ENCODE measurements at places on chromosomes 1 and 21.

DNA sequence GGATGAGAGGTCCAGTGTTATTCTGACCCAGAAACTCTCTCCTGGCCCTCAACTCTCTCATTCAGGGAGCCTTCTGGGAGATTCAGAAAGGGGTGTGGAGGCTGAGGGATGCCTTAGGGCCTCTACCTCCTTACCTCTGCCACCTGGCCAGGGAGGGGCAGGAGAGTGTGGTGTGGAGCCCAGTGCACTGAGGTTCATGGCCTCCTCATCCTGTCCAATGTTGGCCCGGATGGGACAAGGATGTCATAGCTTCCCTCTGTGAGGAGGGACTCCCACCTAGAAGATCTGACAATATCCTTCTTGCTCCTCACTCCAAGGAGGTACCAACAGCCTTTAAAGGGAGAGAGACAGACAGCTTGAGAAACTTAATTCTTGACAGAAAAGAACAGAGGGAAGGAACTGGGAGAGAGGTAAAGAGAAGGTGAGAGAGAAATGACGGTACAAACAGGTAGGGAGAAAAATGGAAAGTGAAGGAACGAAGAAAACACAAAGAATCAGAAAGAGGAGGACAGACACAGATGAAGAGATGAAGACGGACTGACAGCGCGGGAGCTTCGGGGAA is 779 bp downstream of the BEND5 start:
- no peak for DNase-seq

- no peak for DNase-seq
Observed at GRCh38 chr21:37912616-37913015, 3.6 kb downstream of the KCNJ6 start.

DNA sequence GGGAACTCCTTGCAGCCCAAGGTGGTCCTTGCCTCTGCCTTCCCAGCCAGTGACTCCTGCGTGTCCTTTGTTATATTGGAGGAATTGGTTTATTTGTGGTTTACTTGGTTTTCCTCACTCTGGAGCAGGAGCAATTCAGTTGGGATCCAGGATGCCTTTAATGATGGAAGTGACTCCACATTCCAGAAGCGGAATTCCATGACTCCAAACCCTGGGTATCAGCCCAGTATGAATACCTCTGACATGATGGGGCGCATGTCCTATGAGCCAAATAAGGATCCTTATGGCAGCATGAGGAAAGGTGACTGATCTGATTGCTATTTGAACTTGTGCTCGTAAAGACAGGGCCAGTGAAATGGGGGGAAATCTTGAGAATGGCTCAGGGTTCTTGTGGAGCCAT is 15.1 kb upstream of the PIGV start:
- no peak for DNase-seq

DNA sequence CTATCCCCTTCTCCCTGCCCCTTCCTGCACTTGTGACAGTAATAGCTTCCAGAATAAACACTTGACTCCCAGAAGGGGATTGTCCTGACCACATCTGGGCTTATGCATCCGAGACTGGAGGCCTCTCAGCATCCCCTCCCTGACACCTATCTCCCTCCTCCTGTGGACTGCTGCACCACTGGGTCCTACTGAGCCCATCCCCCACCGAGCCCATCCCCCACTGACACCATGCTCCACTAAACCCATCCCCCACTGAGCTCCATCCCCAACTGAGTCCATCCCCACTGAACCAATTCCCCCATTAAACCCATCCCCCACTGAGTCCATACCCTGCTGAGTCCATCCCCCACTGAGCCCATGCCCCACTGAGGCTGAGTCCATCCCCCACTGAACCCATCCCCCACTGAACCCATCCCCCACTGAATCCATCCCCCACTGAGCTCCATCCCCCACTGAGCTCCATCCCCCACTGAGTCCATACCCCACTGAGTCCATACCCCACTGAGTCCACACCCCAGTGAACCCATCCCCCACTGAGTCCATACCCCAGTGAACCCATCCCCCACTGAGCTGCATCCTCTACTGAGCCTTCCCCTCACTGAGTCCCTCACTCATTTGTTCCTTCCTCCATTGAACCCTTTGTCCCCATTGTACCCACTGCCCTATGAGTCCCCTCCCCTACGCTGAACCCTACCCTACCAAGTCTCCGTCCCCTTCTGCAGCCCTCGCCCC is 5.6 kb downstream of the PDZK1IP1 start:
- DNase-seq = no peak

DNA sequence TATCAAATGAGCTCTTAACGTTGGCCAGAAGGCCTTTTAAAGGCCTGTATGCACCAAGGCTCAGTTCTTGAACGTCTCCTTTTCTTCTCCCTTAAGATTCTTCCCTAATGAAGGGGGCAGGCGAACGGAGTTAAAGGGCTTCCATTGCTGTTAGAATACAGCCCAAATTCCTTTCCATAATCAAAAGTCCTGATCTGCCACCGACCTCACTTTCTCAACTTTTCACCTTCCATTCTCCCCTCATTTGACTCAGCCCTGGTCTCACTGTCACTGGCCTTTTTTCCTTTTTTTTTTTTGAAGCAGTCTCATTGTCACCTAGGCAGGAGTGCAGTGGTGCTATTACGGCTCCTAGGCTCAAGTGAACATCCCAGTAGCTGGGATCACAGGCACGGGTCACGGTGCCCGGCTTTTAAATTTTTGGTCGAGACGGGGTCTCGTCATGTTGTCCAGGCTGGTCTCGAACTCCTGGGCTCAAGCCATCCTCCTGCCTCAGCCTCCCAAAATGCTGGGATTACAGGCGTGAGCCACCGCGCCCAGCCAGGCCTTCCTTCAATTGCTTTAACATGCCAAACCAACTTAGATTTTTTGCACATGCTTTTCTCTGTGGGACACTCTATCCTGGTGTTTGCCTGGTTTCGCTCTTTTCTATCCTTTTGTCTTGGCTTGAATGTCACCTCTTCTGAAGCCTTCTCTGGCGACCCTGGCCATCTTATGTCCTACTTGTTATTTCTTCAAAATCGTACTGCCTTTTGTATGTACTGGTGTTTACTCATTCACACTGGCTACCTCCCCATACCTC is 612 bp upstream of the CMPK1 start:
- DNase-seq = no peak

GRCh38 chr1:3402258-3403010 is 52.0 kb upstream of the ARHGEF16 start:
- DNase-seq = no peak

DNA sequence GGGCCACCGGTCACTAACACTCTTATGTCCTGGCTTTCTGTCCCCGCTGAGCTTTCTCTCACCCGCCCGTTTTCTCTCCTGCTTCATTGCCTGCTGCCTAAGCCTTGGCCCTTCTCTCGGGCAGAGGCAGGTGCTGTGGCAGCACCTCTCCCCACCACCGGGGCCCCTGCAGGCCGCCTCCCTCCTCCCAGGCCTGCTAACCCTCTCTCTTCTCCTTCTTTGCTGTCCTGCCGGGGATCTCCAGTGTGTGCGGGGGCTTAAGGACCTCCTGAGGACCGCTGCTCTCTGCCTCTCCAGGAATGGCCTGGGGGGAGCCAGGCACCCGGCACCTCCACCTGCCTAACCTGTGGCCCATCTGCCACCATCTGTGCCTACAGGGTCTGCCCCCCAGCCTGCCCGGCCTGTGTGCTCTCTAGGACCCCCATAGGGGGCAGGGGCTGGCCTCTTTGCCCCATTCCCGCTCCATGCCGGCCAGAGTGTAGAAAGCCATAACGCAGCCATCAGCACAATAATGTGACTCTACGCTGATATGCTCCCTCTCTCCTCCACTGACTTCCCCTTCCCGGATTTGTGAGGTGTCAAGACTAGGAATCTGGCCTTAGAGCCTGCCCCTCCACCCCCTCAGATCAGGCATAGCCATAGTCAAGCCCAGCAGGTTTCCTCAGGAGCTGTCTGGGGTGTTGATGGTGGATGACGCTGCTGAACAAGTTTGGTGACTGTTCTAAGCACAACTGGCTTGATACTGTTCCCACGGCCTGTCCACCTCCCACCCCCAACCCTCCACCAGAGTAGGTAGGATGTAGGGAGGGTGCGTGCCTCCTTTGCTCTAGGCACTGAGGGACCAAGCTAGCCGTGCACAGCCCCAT is 6.1 kb upstream of the SFN start:
- DNase-seq = no peak

DNA sequence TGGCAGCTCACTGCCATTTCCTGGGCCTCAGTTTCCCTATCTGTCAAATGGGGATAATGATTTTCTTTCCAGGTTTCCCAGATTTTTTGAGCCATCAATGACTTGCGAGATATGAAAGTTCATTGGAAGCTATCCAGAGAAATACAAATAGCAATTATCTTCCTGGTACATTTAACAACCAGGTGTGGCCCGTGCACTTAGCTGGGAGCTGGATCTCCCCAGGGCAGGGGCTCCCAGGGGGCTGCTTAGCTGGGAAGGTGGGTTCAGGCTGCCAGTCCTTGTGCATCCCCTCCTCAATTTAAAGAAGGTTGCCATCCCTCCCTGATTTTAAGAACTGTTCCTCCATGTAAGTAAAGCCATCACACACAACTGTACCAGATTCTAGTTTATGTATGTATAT is 3.6 kb upstream of the TMEM54 start:
- DNase-seq = no peak
